Neural crest cell (in vitro differentiated cells): ENCODE measurements at places on chromosomes 12 and 14. TPM values are rescaled to one million over a fixed set of nuclear protein-coding genes. Genes with fewer than 3 reads are reported as not detected.

The TIMELESS gene
- 108 and 110 TPM in 2 replicates for total RNA-seq

The RIPK3 gene
- not detected in 2 replicates for total RNA-seq

The DCTN2 gene
- total RNA-seq: 133 and 138 TPM in 2 replicates

DNA sequence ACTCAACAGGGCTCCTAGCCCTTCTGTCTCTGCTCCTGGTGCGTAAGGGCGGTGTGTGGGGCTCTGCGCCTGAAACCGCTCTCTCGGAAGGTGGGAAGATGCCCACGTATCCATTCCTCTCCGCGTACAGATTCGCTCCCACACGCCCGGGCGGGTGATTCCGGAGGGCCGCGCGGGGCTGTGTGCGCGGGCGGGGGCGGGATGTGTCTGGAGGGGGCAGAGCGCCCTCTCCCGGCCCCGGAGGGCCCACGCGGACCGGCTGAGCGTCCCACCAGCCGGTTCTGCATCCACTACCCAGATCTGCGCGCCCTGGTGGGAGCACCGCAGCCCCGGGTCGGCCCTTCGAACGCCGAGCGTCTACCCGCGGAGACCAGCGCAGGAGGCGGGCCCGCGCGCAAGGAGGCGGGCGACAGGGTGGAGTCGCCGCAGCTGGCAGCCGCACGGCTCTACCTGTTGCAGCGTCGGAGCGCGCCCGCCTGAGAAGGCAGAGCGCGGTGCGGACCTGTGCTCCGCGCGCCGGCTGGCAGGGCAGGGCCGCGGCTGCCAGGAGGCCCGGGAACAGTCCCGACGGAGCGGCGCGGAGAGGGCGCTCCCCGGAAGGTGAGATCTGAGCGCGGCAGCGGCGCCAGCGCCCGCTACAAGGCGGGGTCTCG lies 1.4 kb upstream of the KCNK13 start:
- H3K4me1 ChIP-seq: peaks cover 12% of the 10 kb centered on the region
- no peak overlapping the region for H3K27ac ChIP-seq
- DNase-seq: peak; percentile 43
- H3K4me3 ChIP-seq: peak overlapping the region; percentile 56
- no peaks in the 10 kb centered on the region for H3K36me3 ChIP-seq

DNA sequence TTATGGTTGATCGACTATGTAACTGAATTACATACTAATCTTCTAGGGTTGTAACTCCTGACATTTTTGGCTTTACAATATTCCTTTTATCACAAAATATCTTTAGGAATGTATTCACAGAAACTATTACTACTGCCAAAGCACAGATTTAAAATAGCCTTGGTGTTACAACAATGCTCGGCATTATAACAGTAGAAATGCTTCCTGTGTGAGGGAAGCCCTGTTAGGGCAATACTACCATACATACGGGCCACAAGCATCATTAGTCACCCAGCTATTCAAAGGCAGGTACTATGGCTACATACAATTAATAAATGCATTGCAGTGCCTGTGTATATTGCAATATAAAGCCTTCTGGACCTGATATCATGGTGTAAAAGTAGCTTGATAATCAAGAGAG lies 517.8 kb downstream of the C12orf50 start:
- H3K36me3 ChIP-seq: no peaks in the 10 kb centered on the region
- H3K27ac ChIP-seq: no peak overlapping the region
- no peaks in the 10 kb centered on the region for H3K4me1 ChIP-seq
- H3K27me3 ChIP-seq: no peaks in the 10 kb centered on the region

DNA sequence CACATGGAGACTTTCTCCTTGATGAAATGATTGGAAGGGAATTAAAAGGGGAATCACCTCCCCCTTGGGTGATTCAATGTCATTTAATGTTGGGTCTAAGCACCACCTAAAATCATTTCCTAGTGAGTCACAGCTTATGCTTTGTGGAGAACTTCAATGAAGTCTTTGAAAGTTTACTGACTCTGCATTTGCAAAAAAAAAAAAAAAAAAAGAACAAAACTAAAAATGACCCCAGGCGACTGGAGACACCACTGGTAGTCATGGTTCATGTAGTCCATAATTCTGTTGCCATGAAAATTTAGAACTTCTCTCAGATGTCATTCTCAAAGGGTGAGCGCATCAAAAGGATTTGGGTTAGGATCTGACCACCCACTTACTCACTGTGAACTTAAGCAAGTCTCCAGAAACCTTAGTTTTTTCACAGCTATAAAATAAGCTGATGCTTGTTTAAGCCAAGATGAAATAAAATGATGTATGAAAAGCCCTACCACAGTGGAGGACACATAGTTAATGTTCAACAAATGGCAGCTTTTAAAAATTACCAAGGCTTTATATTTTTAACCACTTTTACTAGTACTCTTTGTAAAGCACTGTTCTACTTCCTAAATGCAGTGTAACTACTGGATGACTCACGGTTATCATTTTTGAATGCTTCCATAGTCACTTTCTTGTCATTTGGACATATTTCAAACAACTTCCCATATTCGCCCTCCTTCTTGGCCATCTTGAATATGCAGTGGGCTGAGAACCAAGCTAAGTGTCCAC lies 18.1 kb upstream of the KSR2 start:
- no peak overlapping the region for H3K4me3 ChIP-seq
- H3K27ac ChIP-seq: no peak overlapping the region
- no peak for DNase-seq
- peaks cover 9% of the 10 kb centered on the region for H3K4me1 ChIP-seq
- H3K36me3 ChIP-seq: no peaks in the 10 kb centered on the region

GRCh38 chr14:23559926-23560520 lies 4.0 kb downstream of the THTPA start:
- no peaks in the 10 kb centered on the region for H3K27me3 ChIP-seq
- no peak for DNase-seq
- H3K36me3 ChIP-seq: no peaks in the 10 kb centered on the region
- H3K4me1 ChIP-seq: peaks cover 37% of the 10 kb centered on the region

- H3K36me3 ChIP-seq: peaks cover 35% of the 10 kb centered on the region
- peaks cover 26% of the 10 kb centered on the region for H3K4me1 ChIP-seq
- H3K27me3 ChIP-seq: peaks cover 2% of the 10 kb centered on the region
- peak overlapping the region; percentile 99 for H3K4me3 ChIP-seq
Measured at GRCh38 chr12:6570264-6570887, 2.3 kb upstream of the NOP2 start.

DNA sequence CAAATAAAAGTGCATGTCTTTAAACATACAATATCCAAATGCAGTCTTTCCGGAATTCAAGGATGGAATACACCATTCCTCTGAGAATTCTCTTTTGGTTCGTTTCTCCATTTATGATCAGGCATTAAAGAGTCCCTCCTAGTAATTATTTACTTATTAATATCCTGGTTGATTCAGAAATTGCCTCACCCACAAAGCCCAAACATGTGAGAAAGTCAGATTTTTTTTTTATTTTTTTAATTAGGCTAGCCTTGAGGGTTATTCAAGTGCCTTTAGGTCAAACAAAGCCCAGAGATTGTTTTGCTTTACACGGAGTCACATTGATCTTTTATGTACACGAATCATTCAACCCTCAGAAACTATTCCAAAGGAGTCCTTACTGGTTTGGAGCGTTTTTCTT lies 6.4 kb upstream of the TSPAN8 start:
- no peaks in the 10 kb centered on the region for H3K27me3 ChIP-seq
- no peak for DNase-seq
- H3K4me1 ChIP-seq: peaks cover 11% of the 10 kb centered on the region
- no peak overlapping the region for H3K27ac ChIP-seq

DNA sequence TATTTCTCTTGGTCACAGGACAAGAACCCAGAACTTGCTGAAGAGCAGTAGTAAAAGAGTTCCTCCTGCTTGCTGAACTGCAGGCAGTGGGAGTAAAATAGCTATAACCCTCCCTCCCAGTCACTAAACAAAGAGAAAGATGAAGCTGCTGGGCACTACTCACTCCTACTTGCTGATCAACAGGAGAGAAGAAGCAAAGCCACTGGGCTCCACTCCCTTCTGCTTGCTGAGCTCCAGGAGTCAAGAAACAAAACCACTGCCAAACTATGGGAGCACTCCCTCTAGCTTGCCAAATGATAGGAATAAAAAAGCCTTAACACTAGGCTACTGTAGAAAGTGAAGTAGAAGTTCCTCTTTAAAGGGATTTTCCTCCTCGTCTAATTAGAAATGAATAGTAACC lies 155.3 kb downstream of the RASSF9 start:
- H3K4me1 ChIP-seq: no peaks in the 10 kb centered on the region
- DNase-seq: no peak
- no peak overlapping the region for H3K27ac ChIP-seq
- no peak overlapping the region for H3K4me3 ChIP-seq
- no peaks in the 10 kb centered on the region for H3K27me3 ChIP-seq

GRCh38 chr12:113092607-113093408 lies 36.3 kb downstream of the DTX1 start:
- no peaks in the 10 kb centered on the region for H3K36me3 ChIP-seq
- H3K4me3 ChIP-seq: no peak overlapping the region
- peaks cover 11% of the 10 kb centered on the region for H3K4me1 ChIP-seq
- DNase-seq: no peak
- peaks cover 45% of the 10 kb centered on the region for H3K27me3 ChIP-seq
